Ovary (tissue), 10 donors: ENCODE measurements at places on chromosomes 6 and 20. TPM values are rescaled to one million over a fixed set of nuclear protein-coding genes. Genes with fewer than 3 reads are reported as not detected.

DNA sequence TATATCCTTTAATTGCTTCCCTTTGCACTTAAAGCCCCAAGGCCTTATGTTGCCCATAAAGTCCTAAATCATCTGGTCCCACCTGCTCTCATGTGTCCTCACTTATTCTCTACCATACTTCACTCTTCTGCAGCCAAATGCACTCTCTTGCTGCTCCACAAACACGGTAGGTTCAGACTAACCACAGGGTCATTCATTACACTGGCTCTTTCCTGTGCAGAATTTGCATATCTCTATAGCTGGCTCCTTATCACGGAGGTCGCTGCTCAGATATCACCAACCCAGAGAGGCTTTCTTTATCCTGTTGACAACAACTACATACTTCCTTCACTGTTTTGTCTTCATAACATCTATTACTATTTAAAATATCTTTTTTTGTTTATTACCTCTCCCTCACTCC lies 86.8 kb downstream of the MOXD1 start:
- DNase-seq: no peak

GRCh38 chr20:45893831-45894230 lies 2.7 kb downstream of the CTSA start:
- no peak for DNase-seq

DNA sequence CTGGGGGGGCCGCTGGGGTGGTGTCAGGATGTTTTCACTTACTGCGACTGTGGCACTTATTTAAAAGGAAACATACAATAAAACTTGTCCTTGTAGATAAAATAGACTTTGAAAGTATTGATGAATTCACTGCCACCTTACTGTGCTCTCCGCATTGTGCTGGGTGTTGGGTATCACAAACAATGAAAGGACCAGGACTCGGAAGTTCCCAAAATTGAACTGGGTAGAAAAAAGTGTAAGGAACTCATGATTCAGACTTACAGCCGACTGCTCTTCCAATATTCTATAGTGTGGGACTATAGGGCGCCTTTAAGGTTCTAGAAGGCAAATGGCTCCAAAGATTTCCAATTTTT lies 32.1 kb upstream of the ID4 start:
- no peak for DNase-seq

DNA sequence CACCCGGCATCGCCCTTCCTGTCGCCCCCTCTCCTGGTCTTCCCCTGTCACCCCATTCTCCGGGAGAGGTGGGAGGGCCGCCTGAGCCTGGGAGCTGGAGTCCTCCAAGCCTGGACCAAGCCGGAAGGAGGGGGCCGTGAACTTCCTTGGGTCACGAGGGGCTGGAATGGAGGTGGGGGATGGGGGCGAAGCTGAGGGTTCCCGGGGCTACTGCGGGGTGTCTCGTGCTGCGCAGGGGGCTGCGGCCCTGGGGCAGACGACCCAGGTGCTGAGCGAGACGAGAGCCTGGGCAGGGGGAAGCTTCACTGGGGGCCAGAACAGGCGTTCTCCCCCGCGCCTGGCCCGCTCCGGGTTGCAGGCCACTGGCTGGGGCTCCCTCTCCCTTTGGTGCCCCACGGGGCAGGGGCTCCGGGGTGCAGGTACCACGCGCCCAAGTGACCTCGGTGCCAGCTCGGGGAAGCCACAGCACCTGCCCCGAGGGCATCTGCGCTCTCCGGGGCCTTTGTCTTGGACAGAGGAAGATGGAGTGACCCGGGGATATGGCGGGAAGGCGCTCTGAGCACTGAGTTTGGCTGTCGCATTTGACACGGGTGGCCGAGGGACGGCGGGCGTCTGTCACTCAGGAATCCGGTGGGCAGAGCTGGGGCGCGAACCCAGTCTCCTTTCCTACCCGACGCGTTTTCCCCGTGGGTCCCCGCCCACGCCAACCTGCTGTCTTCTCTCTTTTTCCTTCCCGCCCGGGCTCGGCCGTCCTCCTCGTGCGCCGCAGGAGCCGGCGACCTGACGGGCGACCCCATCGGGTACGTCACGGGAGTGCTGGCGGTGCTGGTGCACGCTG lies 1.2 kb downstream of the SLC35D3 start:
- DNase-seq: no peak

GRCh38 chr20:10551732-10552724 lies 116.9 kb downstream of the SLX4IP start:
- no peak for DNase-seq

DNA sequence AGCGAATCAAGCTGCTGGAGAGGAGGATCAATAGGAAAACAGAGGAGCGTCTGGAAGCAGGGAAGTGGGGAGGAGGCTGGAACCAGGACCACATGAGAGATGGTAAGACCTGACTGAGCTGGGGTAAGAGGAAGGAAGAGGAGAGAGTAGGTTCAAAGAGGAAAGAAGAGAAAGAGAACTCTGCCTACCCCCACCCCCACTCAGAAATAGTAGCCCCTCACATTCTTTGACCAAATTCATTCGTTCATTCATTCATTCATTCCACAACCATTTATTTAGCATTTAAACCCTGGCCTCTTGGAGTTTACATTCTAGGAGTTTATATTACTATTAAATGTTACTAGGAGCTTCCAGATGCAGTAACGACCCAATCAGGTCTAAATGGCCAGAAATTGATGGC lies 15.8 kb upstream of the HCK start:
- DNase-seq: no peak

- DNase-seq: peak; percentile 78
These were observed 15.9 kb upstream of the PEDS1 start for GRCh38 chr20:50169329-50169823.

GRCh38 chr6:156989159-156989806 lies 212.1 kb downstream of the ARID1B start:
- no peak for DNase-seq

GRCh38 chr20:45905505-45906079 lies 6.4 kb downstream of the PLTP start:
- no peak for DNase-seq

MMP24OS gene
- total RNA-seq: 67.3 TPM

ADGRB3 gene
- 2.3 TPM for total RNA-seq

ZC2HC1B gene
- not detected for total RNA-seq

TXLNB gene
- 5.0 TPM for total RNA-seq

REM1 gene
- total RNA-seq: 1.4 TPM

RBM24 gene
- total RNA-seq: 1.7 TPM

NAA20 gene
- 58.6 TPM for total RNA-seq
